ENCODE measurements at places on chromosomes 5 and 9. TPM values are rescaled to one million over a fixed set of nuclear protein-coding genes. Genes with fewer than 3 reads are reported as not detected.
A peak's percentile ranks its signal among the peaks of the same experiment; 100 is the strongest.

GRCh38 chr5:57503433-57503832 is 20.8 kb upstream of the ACTBL2 start:
- DNase-seq, result peak; percentile 45

DNA sequence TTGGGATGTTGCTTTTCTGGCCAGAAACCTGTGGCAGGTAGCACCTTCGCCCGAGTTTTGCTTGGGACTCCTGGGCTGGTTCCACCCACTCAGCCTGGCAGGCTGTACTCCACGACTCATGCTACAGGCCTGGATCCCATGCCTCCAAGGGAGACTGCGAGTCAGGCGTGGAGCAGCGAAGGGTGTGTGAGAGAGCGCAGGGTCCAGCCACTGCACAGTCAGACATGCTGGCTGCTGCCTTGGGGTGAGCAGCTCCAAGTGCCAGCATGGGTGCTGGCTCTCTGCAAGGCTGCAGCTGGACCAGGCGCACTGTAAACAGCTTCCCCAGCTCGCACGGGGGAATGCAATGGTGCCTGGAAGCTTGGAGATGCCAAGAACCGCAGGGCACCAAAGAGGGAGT is 249.6 kb upstream of the EDIL3 start:
- no peak for DNase-seq

DNA sequence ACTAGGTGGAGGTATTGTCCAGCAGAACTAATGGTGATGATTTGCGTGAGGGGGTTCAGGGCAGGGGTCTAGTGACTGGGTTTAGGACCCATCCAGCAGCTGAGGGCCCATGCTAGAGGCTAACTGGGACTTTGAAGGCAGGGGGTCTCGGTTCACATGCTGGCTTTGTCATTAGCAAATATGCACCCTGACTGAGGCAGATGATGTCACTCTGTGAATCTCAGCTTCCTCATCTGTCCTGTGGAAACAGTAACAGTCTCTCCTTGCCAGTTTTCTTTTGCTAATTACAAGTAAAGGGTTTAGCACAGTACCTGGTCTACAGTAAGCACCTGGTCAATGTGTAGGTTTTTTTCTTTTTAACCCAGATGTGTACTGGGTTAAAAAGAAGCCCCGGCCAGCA is 5.2 kb downstream of the SH2D3C start:
- DNase-seq, result no peak

DNA sequence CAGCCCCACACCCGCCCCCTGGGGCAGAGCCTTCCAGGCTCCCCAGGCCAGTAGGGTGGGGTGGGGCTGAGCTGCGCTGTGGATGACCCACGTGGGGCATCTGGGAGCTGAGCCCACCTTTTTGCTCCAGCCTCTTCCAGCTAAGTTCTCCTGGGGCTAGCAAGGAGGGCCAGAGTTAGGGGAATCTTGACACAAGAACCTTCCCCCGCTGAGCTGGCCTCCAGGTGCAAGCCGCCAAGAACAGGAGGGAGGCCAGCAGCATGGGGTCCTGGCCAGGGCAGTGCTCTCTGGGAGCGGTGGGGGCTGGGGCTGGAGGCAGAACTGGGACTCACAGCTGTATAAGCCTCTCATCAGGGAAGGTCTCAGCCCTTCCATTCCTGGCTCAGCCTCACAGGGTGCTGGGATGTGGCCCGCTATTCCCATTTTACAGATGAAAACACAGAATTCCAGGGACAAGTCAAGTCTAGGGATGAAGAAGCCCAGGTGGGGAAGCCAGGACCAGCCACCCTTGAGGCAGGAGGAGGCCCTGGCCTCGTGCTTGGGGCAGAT is 21.5 kb downstream of the SARDH start:
- DNase-seq, result peak; percentile 34

GRCh38 chr5:113343343-113343742 is 91.4 kb downstream of the TSSK1B start:
- DNase-seq, result no peak

DNA sequence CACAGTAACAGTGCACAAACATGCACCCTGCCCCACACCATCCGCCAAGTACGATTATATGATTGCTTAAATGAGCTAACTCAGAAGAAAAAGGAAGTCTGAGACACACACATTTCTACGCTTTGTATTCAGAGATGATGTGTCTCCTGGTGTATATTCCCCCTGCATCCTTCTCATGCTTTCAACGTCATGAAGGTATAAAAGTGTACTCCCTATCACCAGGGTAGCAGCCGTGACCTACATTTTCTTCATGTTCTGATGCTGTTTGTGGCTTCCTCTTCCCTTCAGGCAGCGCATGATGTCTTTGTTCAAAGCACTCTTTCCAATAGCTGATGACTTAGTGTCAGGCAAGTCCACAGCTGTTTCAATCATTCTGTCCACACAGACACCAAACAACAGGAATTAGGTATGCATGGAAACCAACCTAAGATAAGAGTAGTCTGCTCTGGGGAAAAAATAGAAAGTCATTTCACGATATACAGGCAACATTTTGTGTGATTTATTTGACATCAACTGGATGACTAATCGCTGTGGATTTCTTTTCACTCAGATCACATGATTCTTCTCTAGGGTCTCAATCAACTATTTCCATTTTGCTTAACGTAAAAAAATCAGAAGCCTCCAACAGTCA is 269.4 kb upstream of the PTGER4 start:
- DNase-seq, result no peak

DNA sequence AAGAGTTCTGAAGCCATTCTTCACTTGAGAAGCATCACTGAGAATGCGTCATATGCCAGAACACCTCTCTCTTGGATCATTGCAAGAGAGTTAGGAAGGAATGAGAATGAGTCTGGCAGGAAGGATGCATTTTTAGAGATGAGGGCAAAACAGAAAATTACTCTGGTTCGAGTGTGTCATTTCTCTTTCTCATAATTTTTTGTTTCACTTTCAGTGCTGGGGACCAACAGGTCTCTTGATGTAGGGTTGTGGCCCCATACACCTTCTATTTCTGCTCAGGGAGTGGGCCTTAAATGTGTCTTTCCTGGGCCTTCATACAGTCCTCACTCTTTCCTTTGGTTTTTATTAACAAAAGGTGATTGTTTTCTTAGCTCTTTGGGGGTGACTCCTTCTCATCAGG is 302.4 kb downstream of the NR3C1 start:
- no peak for DNase-seq

DNA sequence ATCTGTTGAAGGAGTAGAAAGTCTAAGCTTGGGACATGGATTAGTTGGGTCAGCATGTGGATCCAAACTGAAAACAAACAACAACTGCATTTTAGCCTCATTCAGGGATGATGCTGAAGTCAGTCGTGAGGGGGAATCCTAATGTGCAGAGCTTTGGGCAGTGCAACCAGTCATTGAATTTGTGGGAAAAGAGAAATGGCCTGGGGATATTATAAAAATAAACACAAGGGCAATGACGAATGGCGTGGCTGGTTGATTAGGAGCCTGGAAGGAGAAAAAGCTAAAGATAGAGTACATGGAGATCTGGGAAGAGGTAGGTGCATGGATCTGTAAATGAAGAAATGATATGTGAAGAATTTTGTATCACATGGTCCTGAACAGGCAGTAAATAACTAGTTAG is 477.6 kb downstream of the TLE1 start:
- no peak for DNase-seq

DNA sequence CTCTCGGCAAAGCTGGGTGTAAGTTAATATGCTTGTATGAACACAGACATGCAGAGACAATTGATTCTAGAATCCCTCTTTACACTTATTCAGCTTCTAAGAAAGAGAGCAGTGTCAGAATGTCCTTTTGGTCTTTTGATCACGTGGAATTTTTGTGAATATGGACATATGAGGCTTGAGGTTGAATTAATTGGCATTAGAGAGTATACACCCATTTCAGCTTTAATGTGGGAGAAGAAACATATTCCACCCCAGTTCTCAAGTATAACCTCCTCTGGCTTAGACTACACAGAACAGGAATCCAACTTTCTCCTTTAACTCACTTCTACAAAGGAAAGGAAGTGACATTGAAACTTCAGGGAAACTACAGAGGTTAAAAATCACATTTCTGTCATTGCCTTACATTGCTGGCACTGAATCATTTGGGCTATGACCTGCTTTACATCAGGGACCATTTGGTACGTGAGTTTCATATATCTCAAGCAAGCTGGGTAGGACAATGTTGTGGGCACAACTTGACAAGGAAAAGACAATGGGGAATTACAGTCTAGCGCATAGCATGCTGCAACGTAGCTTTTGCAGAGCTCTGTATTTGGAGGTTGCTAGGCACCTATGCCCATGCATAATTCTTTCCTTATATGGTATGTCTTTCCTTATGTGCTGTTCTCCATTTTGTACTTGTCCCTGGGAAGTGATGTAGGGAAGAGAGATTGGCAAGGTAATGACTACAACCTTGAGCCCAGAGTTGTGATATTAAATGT is 19.5 kb downstream of the DAB2 start:
- DNase-seq, result no peak

DNA sequence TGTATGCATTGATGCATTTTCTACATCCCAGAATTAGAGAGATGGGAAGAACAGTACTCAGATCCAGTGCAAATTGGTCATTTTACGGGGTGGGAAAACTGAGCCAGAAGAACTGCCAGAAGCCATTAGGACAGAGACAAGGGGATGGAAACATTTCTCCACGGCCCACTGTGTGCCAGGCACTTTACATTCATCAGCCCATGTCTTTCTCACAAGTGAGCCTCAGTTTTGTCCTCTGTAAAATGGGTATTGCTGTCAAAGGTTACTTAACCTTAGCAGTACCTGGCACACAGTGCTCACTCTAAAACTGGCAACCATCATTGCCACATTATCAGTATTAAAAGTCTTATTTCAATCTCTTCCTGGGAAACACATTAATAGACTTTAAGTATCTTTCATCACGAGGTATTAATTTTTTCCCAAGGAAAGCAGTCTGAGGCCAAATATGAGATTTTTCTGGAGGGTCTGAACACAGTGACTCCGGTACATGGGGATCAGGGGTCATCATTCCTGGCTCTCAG is 5.2 kb downstream of the DUSP1 start:
- peak; percentile 36 for DNase-seq

- DNase-seq, result peak; percentile 33
Observed at GRCh38 chr5:42951293-42951840, 88.8 kb downstream of the ANXA2R start.

- DNase-seq, result peak; percentile 9
Observed at GRCh38 chr5:139381837-139382761, 998 bp downstream of the SLC23A1 start.

DNA sequence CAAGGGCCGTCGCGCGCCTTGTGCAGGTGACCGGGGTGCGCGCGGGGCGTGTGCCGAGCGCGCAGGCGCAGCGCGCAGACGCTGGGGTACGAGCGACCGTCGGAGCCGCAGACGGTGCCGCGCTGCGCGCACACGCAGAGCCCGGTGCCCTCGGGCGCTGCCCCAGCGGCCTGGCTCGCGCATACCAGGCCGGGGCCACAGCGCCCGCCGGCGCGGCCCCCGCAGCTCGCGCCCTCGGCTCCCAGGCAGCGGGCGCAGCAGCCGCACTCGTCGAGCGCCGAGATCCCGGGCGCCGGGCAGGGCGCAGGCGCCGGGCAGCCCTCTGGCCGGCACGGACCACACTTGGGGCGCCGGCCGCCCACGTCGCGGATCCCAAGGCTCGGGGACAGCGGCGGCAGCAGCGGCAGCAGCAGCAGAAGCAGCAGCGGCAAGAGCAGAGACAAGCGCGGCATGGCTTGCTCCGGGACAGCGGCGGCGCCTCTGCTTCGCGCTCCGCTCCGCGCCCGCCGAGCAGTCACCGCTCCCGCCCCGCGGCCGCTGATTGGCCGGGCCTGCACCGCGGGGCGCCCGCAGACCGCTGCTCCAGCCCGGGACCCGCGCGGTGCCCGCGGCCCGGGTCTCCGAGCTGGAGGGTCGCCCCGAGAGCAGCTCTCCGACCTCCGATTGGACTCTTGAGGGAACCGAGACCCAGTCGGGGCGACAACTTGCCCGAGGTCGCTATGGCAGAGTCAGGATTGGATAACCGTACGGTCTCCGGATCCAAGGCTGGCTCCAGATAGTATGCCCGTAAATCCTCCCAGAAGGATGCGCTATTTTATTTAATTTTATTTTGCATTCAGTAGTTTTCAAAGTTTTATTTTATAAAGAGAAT is at the start of gene IGFBPL1:
Gene IGFBPL1 (minus strand): TSS at position 482 of the 871 bp plus-strand sequence. CDS start 30 bp downstream, at position 452.
- DNase-seq, result no peak

DNA sequence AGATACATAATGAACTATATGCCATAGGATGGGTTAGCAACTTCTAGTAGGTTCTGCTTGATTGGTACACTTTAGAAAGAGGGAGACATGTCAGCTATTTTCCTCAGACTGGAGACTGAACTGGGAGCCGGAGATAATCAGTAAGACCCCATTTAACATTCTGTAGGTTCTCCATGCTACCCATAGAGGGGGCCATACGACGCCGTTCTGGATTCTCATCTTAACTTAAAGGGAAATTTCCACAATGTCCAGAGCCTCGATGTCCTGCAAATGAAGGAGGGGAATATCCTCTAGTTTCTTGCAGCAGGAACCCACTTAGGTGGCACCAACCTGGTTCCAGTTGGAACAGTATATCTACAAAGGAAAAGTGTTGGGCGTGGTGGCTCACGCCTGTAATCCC is 22.3 kb upstream of the NPM1 start:
- no peak for DNase-seq

DNA sequence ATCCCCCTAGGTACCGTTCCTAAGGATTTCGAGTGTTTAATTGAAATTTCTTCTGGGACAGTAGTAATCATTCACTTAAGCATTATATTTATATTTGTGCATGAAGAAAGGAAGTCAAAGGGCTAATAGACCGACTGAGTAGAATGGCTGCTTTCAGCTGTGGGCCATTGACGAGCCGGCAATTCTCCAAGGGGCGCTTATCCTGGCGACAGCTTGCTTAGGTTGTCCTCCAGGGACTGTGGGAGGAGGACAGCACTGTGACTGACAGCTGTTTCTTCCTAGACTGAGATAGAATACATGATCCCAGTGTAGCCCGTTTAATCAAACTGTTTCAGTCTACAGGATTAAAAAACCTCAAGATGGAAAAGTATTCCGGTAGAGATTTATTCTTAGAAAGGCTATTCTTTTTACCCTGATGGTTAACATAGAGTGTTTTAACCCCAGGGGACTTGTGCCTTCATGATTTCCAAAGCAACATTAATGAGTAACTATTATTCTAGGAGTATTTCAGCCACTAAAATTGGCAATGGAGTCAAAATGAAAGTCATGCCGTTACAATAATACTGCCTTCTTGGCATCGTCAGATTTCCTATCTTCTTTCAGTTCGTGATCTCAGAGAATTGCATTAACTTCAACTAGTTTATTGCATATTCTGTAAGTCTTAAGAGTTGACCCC is 943.1 kb upstream of the WWC1 start:
- no peak for DNase-seq

- no peak for DNase-seq
Observed at GRCh38 chr5:135386886-135387628, 12.0 kb downstream of the MACROH2A1 start.

- DNase-seq, result no peak
Observed at GRCh38 chr9:8362250-8362649, 562.7 kb upstream of the DMAC1 start.

Gene LCN6
- total RNA-seq, result 1.8 TPM

Gene PDLIM4
- 63.4 TPM for total RNA-seq

Gene ATP10B
- 0.20 TPM for total RNA-seq

Gene MRPS27
- 66.9 TPM for total RNA-seq

Gene PRR16
- 1.6 TPM for total RNA-seq

Gene SPTLC1
- total RNA-seq, result 77.1 TPM
